Panc1 (cell line): ENCODE measurements at places on chromosomes 3 and 15.

DNA sequence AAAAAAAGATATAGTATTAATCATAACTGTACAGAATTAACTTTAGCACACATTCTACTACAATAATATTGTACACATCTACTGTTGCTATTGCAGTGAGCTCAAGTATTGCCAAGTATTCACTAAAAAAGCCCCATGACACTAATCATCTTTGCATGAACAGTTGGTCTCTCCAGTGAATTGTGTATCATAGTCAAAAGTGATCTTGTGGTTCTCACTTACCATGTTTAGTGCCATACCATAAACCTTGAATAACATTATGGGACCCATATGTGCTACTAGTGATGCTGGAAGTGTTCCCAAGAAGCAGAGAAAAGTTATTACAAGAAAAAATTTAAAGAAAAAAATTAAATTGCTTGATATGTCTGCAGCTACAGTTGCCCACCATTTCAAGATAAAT, 177.1 kb downstream of the PCCB start:
- DNase-seq: no peak

- no peak for DNase-seq
These were observed 31.2 kb upstream of the RARRES1 start for GRCh38 chr3:158763421-158763820.

GRCh38 chr3:181699171-181699903, 12.4 kb upstream of the SOX2 start:
- DNase-seq: no peak

- no peak for DNase-seq
These were observed 595 bp upstream of the APBA2 start for GRCh38 chr15:28885128-28885629.
